ENCODE measurements at places on chromosomes 7 and 10.

- DNase-seq = no peak
Measured at GRCh38 chr10:34434119-34434594, 380.9 kb downstream of the PARD3 start.

- DNase-seq = no peak
Measured at GRCh38 chr7:36925691-36926090, 201.4 kb upstream of the AOAH start.

DNA sequence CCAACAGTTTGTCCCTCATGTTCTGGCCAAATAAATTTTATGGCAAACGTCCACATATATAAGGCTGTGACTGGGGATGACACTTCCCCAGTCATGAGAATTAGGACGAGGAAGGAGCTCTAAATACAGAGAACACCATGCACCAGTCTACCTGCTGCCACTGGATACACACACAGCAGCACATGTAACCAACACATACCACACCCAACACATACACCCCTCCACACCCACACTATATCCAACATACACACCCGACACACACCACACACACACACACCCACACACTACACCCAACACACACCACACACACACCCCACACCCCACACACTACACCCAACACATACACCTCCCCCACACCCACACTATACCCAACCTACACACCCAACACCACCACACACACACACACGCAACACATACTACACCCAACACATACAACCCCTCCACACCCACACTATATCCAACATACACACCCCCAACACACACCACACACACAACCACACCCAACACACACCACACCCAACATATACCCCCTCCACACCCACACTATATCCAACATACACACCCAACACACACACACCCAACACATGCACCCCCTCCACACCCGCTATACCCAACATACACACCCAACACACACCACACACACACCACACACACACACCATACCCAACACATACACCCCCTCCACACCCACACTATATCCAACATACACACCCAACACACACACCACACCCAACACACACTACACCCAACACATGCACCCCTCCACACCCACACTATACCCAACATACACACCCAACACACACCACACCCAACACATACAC lies 74.1 kb downstream of the HIPK2 start:
- no peak for DNase-seq

DNA sequence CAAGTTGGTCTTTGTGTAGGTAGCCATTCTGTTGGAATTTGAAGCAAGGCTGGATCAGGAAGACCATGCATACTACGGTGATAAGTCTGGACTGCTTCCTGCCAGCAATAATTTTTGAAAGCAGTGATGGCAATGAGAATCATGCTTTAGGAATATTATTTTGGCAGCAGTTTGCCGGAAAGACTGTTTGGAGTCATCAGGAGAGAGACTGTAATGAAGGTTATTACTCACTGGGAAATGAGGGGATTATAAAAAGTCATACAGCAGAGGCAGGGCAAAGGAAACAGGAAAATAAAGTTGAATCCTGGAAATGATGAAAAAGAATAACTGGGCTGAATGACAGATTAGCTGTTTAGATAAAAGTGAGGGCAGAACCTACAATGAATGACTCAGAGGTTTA lies 1136.8 kb upstream of the AUTS2 start:
- no peak for DNase-seq

DNA sequence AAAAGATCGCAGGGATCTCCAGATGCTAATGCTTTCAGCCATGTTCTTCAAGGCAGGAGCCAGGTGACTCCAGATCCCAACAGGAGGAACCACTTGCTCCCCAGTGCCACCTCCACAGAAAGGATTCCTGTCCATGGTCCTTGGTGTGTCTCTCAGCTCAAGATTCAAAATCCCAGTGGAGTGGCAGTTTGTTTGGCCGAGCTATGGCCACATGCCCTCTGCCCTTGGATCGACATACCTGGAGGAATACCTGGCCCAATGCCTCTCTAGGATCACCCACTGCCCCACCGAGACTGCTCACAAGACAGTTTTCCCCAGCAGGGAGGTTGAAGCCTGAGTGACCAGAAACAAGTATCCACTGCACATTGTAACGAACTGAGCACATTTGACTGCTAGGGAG lies 3.9 kb upstream of the GPRIN2 start:
- no peak for DNase-seq

- DNase-seq = no peak
Measured at GRCh38 chr10:51288511-51288910, 214.2 kb downstream of the PRKG1 start.

DNA sequence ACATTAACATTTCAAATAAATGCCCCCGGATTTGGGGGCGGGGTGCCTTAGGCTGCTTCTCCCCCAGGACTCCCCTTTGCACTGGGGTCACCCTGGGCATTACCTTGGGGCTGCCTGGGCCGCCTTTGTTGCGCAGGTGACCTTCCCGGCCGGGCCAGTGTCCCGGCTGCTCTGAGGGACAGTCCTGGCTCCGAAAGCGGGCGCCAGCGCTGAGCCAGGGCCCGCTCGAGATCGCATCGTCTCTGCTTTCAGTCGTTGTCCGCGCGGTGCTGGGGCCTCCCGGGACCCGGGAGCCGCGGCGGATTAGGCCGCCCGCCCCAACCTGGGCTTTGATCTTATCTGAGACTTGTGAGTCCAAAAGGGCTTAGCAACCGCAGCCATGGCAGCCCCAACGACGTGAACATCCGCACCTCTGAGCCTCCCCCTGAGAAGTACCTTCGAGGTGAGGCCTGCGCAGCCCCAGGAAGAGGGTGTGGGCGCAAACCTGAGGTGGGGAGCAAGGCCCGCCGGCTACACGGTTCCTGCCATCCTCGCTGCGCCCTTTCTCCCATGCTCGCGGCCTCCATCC lies 14.8 kb upstream of the WAPL start:
- DNase-seq = peak; percentile 25

GRCh38 chr7:39172137-39172536 lies 194.4 kb downstream of the POU6F2 start:
- DNase-seq = no peak

- DNase-seq = no peak
Measured at GRCh38 chr7:125465527-125465926, 535.9 kb upstream of the POT1 start.

DNA sequence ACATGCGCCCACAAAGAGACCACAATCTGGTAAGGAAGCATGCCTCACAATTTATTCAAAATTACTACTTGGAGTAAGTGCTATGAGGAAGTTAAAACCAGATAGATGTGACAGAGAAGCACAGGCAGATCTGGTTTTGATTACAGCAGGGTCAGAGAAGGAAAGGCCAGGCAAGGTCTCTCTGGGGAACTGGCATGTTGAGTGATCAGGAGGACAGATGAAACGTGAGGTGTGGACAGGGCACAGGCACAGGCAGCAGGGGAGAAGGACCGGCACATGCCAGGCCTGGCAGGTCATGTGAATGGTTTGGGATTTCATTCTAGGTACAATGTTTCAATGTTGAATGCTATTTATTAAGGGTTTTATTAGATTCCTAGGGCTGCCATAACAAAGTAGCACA lies 51.6 kb downstream of the GPAM start:
- no peak for DNase-seq

- DNase-seq = no peak
Measured at GRCh38 chr10:80814147-80814652, 276.5 kb downstream of the SH2D4B start.
